ENCODE measurements at places on chromosomes 7 and 10.

- DNase-seq: no peak
Observed at GRCh38 chr7:3229904-3230470, 71.1 kb upstream of the SDK1 start.

DNA sequence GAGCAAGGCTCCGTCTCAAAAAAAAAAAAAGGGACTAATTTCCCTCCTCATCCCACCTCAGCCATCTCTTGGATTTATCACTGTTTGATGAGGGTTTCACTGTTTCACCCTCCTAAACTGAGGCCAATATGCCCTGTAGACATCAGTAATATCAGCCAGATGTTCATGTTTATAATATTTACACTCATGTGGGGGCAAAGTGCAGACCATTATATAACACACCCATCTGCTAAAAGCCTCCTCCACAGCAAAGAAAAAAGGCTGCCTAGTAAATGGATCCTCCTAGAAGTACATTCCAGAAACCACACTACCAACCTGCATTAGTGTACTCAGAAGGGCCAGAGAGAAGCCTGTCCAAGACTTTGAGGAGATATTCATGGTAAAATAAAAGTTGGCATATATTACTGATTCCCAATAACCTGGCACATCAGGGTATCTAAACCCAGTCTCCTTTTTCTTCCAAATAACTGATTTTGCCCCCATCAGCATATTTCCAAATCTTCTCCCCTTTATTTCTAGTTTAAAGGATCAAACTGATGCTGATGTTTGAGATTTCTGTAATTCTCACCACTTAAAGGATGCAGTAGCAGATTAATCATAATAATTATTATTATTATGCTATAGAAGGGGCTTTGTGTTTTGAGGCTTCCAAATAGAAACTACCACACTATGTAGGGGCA, 55.1 kb downstream of the LGI1 start:
- DNase-seq: no peak

DNA sequence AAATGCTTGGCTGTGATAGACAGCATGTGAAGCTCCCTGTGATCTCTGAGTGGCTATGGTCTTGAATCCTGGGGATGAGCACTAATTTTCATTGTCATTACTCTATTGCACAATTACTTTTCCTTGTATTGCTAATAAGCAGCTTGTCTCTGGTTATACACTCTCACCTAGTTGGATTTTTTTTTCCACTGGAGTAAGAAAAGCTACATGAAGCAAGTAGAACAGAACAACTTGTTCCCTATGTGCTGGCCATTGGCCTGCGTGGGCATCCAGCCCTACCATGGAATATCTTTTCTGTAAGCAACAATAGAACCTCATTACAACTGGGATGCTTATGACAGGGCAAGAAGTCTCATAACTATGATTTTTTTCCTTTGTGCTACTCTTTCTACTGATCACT, 807.4 kb downstream of the TNS3 start:
- DNase-seq: no peak

- no peak for DNase-seq
Observed at GRCh38 chr10:29725133-29725720, 90.5 kb upstream of the SVIL start.

DNA sequence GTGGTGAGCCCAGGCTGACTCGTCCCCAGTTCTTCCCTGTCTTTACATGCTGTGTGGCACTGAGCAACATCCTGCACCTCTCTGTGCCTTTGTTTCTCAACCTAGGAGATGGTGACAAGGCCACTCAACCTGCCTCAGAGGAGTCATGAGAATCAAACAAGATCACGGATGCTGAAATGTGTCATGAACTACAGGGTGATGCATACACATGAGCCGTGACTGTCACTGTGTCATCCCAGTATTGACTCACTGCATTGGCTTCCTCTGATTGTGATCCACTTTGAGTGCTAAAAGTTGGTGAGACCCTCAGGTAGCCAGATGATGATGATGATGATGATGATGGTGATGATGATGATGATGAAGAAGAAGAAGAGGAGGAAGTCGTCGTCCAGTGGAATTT, 11.5 kb downstream of the C10orf71 start:
- DNase-seq: peak; percentile 17

DNA sequence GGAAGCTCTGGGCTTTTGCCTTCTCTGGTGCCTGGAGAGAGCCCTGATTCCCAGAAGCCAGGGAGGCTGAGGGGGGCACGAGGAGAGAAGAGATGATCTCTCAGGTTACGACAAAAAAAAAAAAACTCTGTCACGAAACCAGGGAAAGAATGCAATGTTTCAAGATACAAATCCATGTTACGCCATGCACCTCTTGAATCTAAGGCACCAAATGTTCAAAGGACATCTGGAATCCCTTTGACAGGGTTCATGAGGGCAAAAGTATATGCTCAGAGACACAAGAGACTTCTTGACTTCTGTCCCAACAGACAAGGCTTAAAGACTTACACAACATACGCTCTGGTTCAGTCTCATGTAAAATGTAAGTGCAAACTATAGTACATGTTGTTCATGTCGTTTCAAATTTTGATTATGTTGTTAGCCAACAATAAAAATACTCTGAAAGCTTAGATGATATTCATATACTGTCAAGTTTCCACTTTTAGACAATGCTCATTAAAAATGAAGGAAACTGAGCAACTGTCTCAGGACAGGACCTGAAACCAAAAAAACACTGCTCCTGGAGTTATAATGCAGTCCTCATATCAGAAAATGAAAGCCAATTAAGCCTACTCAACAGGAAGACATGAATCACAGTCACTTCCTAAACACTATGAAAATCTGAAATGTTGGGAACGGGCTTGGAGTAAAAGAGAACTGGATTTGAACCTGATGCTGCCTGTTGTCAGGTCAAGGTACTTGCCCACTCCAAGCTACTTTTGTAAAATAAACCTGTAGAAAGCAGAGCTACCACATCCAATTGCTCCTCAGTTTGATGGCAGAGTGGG, 72.3 kb downstream of the CHCHD3 start:
- DNase-seq: no peak

DNA sequence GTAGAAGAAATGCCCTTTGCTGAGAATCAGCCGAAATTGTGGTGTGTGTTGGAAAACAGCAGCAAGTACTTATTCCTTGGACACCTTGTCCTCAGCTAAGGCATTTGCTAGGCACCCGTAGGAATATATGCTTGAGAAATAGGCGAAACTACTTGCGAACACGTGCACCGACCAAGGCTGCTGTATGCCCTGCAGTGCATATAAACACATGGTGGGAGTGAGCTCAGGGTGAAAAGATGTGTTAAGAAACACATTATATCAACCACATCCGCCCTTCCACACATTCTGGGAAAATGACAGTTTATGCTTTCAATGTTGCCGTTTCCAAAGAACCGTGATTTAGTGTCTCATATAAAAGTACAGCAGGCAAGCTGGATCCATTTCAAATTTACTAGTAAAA, 199.2 kb downstream of the JCAD start:
- no peak for DNase-seq

DNA sequence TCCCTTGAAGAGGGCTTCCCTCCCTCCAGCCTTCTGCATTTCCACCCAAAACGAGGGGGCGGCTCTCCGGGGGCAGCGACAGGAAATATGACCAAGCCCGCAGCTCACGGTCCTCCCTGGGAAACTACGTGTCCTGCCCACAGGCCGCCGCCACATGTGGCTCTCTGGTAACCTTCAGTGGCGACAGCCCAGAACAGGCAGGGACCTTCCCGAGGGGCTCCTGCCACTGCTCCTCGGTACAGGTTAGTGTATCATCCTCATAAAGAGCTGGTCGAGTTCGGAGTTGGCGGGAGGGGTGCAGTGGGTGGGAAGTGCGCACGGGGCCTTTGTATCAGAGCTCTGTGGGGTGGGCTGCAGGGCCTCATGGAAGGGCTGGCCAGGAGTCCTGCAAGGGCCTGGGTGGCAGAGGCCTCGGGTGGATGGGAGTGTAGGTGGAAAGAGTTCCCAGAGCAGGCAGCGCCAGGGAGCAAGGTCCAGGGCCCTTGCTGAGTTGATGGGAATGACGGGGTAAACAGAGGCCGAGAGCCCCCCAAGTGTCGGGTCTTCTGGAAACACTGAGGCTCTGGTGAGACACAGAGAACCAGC, 66.0 kb downstream of the TCERG1L start:
- DNase-seq: no peak

- DNase-seq: no peak
Observed at GRCh38 chr7:92737706-92738105, 98.7 kb downstream of the CDK6 start.

- no peak for DNase-seq
Observed at GRCh38 chr7:37211097-37211880, 237.4 kb downstream of the ELMO1 start.

DNA sequence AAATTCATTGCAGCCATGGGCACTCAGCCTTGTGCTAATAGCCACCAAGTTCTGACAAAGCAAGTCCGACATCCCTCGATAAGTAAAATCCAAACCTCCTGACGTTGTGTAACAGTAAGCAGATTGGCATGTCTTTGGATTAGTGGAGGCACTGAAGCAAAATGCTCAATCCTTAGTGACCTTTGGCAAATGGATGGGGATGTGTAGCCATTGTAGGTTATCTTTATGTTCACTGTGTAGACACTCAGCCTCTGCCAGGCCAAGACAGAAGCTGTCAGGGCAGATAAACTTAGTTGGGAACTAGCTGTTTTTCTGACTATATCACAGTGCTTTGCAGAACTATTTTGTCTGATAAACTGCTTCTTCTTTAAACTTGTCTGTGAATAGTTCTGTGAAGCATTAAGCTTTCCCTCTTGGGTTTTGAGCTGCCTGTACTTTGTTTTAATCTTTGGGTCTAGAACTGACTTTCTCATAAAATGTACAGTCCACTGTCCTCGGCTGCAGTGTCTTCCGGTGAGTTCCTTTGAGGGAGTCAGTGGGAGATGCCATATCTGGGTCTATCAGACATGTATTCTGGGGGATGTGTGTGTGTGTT, 220.8 kb downstream of the LRMDA start:
- DNase-seq: no peak

DNA sequence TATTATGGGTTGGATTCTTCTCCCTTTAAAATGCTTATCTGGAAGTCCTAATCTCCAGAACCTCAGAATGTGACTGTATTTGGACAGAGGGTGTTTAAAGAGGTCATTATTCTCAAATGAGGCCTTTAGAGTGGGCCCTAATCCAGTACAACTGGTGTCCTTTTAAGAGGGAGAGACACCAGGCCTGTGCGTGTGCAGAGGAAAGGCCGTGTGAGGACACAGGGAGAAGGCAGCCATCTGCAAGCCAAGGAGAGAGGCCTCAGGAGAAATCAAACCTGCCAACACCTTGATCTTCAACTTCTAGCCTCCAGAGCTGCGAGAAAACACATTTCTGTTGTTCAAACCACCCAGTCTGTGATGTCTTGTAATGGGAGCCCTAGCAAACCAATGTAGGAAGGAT, 235.4 kb upstream of the MYO3A start:
- DNase-seq: no peak

- DNase-seq: no peak
Observed at GRCh38 chr10:49577182-49577925, 32.8 kb upstream of the SLC18A3 start.

GRCh38 chr7:20350518-20350951, 19.8 kb downstream of the ITGB8 start:
- no peak for DNase-seq

DNA sequence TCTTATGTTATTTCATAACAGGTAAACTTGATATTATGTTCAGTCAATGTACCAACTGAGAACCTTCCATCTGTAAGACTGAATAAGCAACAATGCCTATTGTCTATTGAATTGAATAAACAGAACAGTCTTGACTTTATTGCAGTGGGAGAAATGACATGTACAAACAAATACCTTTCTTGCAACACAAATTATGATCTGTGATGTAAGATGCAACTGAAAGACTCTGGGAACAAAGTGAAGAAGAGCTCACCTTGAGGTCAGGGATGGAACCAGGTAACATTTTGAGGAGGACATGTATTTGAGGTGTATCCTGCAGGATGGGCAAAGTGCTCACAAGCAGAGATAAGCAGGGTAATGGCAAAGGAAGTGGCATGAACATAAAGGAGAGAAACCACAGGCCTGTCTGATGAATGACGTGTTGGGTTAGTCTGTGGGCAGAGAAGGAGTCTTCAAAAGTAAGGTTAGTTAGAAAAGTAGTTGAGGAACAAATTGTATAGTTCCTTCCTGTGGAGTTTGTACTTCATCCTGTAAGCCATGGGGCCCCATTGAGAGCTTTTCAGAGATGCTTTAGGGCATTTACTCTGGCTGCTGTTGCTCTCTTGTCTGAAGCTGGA, 9.5 kb downstream of the PNLIPRP3 start:
- DNase-seq: no peak

DNA sequence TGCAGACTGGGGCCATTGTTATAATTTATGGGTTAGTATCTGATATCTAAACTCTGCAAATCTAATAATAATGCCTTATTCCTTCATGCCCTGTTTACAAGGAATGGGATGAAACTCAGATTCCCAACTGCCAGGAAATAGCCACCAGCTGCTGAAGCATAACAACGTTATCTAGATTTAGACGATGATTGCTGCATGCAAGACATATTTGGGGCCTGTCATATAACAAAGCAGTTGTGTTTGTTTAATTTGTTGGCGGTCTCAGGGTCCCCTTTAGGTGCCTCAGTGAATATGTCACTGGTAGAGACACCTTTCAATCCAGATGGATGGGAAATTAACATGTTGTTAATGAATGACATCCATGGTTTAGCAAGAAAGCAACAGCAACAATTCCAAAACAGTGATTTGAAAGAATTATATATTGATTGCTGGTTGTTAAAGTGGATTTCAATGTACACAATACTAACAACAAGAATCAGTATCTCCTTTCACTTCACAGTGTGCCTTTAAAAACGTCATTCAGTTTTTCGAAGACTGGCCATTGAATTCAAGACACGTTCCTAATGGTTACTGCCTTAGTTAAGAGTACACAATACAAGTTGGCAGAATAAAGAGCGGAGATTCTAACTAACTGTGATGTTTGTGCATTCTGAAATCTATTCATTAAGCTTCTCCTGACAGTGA, 860.6 kb upstream of the CELF2 start:
- DNase-seq: no peak

- DNase-seq: peak; percentile 38
Observed at GRCh38 chr7:28626624-28627262, 214.4 kb downstream of the CREB5 start.

DNA sequence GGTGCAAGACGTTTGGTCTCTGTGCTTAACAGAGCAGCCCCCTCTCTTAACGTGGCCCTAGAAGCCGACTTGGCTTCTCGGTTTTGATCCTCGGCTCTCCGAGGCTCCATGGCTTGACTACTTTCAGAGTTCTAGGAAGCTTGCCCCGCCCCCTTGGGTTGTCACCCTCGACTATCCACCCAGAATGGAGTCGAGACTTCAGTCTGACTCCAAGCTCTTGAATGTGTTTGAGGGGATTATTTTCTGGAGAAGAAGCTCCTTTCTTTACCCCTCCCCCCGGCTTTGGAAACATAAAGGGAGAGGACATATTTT, 448 bp downstream of the SEC24C start:
- peak; percentile 81 for DNase-seq

- no peak for DNase-seq
Observed at GRCh38 chr7:137848095-137848494, 1.3 kb upstream of the DGKI start.

DNA sequence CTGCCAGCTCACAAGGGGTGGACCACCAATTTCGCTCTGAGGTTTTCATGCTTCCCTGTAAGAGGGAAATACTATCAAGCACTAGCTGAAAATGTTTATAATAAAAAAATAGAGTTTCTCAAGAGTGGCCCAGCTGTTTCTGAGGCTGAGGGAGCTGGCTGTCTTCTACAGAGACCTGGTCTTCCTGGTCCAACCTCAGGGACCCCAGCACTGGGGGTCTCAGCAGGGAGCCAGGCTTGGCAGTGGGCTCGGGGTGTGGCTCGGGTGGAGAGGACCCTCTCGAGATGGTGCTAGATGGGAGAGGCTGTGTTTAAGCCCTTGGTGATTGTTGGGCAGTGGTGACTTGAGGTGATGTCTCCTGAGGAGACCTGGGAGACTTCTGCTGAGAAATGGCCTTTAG, 87.3 kb upstream of the SHH start:
- no peak for DNase-seq

GRCh38 chr7:86454753-86455152, 189.0 kb upstream of the GRM3 start:
- DNase-seq: no peak

Data from stimulated activated CD4-positive, alpha-beta T cell treated with anti-CD3 and anti-CD28 coated beads, Interleukin-15, amount 100 ng/mL, for 24 hours (primary cell).